ENCODE measurements at places on chromosomes 4 and X.

- no peak for DNase-seq
Observed at GRCh38 chrX:44183329-44183728, 160.1 kb downstream of the EFHC2 start.

DNA sequence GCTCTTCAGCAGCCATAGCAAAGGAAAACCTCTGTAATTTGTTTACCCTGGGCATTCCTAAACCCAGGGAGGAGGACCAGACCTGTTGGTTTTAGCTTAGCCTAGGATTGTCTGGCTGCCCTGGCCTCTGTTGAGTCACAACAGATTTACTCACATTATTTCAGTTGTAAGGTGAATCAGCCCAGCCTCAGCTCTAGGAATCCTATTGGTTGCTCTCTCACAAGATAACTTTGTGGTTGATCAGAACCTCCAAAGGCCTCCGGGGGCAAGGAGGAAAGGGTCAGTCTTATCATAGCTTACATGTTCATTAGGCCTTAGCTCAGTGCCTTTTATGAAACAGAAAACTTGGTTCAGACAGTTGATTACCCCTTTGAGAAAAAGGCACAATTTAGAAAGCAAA, 41.0 kb downstream of the PDK3 start:
- DNase-seq: no peak

- no peak for DNase-seq
Observed at GRCh38 chr4:81694176-81694913, 222.6 kb upstream of the RASGEF1B start.

DNA sequence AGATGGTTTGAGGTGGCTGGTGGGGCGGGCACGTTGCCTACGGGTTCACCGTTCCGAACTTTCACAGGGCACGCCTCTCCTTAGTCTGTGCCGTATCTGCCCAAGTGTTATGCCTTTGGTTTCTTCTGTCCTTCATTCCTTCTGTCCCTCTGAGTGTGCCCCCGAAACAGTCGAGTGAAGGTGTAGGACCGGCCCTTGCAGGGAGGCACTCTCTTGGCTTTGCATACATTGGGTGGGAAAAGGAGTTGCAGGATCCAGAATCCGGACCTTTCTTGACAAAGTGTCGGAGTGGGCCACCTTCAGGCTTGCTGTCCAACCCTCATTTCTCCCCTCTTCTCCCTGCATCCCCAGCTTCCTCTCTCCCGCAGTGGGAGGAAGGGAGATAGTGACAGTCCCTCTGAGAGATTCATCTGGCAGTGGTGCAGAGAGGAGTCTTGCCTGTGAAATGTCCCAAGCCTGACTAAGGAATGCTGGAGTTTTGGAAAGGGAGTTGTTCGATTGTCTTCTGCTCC, 569 bp downstream of the ARFIP1 start:
- DNase-seq: no peak

DNA sequence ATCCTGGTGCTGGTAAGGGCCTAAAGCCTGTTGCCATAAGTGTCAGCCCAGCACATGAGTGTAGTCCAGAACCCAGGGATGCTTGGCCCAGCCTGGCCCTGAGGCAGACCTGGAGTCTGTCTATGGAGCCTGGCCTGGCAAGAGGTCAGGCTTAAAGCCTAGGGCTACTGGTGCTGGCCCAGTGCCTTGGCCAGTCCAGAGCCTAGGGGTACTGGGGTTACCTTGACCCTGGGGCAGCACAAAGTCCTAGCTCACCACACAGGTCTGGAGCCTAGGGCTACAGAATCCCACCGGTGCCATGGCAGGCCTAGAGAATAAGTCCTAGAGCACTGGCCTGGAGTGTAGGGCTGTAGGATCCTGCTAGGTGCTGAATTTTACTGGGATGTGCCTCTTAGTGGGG, 393.8 kb downstream of the MAGEE1 start:
- DNase-seq: no peak

DNA sequence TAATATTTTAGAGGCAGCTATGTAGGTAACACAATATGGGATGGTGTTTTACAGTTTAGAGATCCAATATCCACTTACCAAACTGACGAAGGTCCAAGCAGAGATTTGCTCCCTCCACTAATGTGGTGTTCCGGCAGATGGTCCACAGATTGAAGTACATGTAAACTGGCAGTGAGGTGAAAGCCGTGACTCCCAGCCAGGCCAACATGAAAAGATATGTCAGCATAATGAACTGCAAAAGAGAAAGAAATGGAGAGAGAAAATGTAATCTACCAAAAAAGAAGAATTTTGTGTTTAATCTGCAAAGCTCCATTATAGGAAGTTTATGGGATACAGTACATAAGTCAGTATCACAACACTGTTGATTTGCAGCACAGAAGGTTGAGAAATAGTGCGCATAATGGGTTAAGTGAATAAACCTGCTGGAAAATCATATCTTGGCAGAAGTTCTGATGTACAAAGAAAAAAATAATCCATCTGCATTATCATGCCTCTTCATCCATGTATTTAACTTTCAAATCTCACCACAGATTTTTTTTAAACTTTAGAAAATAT, 160.2 kb downstream of the GPM6A start:
- no peak for DNase-seq
